Activated CD4-positive, alpha-beta memory T cell treated with anti-CD3 and anti-CD28 coated beads for 36 hours (primary cell): ENCODE measurements at places on chromosomes 3 and 15. TPM values are rescaled to one million over a fixed set of nuclear protein-coding genes. Genes with fewer than 3 reads are reported as not detected.

GRCh38 chr3:22923711-22924110 is 279.4 kb upstream of the UBE2E2 start:
- no peaks in the 10 kb centered on the region for H3K36me3 ChIP-seq
- no peak overlapping the region for H3K27ac ChIP-seq
- no peaks in the 10 kb centered on the region for H3K4me1 ChIP-seq
- H3K27me3 ChIP-seq, result no peaks in the 10 kb centered on the region

DNA sequence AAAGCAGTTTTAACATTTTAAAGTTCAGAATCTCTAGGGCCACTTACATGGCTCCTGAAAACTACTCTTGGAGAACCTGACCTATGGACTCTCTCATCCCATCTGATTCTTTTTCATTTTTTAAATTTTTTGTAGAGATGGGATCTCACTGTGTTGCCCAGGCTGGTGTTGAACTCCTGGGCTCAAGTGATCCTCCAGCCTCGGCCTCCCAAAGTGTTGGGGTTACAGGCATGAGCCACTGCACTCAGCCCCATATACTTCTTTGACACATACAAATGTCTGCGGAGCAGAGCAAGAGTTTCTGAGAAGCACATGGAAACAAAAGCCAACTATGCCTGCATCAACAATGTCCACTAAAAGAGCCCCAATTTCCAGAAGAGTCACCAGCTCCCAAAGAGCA is 189.8 kb downstream of the FOXP1 start:
- peaks cover 2% of the 10 kb centered on the region for H3K27me3 ChIP-seq
- H3K4me3 ChIP-seq, result no peak overlapping the region
- H3K4me1 ChIP-seq, result peaks cover 75% of the 10 kb centered on the region
- H3K27ac ChIP-seq, result no peak overlapping the region
- no peak for DNase-seq

- H3K27me3 ChIP-seq, result no peaks in the 10 kb centered on the region
- no peaks in the 10 kb centered on the region for H3K36me3 ChIP-seq
- H3K4me3 ChIP-seq, result no peak overlapping the region
- H3K4me1 ChIP-seq, result peaks cover 2% of the 10 kb centered on the region
Measured at GRCh38 chr15:58346361-58346760, 85.4 kb upstream of the LIPC start.

DNA sequence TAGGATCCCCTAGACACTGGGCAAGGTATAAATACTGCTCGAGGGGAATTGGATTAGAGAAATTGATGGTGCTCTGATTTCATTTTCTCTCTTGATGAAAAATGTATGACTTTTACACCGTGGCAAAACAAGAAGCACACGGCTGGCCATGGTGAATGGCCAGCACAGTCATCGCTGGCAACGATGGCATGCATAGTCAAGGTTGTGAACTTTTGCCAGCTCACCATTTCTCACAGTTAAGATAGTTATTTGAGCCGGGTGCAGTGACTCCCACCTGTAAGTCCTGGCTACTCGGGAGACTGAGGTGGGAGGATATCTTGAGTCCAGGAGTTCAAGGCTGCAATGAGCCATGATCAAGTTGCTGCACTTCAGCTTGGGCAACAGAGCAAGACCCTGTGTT is 95.4 kb downstream of the HMG20A start:
- no peak for DNase-seq
- H3K4me3 ChIP-seq, result no peak overlapping the region
- H3K36me3 ChIP-seq, result no peaks in the 10 kb centered on the region
- H3K27ac ChIP-seq, result no peak overlapping the region

DNA sequence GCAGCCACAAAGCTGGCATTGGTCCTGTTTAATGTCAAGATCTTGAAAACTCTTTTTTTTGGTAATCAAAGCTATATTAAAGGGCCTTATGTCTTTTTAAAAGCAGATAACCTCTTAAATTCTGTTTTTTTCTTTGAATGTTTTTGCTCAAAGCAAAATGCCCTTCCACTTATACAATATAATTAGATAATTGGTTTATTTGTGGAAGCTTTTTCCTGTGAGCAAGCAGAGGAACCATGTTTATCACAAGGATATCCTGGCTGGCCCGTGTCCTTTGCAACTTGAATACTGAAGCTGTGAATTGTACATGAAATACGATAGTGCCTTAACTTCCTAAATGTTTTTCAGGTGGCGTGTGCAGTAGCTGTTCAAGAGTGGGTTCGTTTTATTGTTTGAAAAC is 2.6 kb downstream of the ST3GAL6 start:
- no peaks in the 10 kb centered on the region for H3K36me3 ChIP-seq
- no peaks in the 10 kb centered on the region for H3K4me1 ChIP-seq
- no peak for DNase-seq
- H3K27ac ChIP-seq, result no peak overlapping the region

DNA sequence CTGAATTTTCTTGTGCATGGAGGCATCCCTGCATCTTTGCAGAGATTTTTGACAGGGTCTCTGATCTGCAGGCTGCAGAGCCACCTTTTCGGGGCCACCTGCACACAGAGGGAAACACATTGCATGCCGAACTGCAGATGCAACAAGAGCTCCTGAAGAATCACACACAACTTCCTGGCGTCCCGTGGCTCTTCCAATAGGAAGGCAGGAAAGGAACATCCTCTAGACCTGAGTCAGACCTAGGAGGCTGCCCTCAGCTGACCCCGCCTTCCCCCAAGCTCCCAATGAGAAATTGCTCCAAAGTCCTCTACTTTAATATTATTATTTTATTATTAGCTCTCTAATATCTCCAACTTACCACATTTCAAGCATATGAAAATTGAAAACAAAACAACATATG is 213.2 kb upstream of the ARRDC4 start:
- H3K4me1 ChIP-seq, result no peaks in the 10 kb centered on the region
- H3K36me3 ChIP-seq, result no peaks in the 10 kb centered on the region
- peaks cover 2% of the 10 kb centered on the region for H3K27me3 ChIP-seq
- no peak for DNase-seq
- H3K27ac ChIP-seq, result no peak overlapping the region
- H3K4me3 ChIP-seq, result no peak overlapping the region

DNA sequence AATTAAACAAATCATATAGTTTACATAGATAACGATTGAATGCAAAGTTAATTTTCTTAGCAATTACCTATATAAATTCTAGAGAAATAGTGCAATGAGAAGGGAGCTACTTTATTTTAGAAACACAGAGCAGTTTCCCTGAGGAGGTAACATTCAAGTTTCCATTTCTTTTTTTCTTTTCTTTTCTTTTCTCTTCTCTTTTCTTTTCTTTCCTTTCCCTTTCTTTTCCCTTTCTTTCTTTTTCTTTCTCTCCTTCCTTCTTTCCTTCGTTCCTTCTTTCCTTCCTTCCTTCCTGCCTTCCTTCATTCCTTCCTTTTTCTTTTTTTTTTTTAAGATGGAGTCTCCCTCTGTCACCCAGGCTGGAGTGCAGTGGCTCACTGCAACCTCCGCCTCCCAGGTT is 417.3 kb downstream of the NLGN1 start:
- no peak overlapping the region for H3K27ac ChIP-seq
- no peak overlapping the region for H3K4me3 ChIP-seq
- no peaks in the 10 kb centered on the region for H3K4me1 ChIP-seq
- H3K36me3 ChIP-seq, result no peaks in the 10 kb centered on the region

The IQCF2 gene
- not detected for total RNA-seq

The CISH gene
- 319 TPM for total RNA-seq

The SAXO2 gene
- total RNA-seq, result 0.81 TPM

The LEKR1 gene
- 0.56 TPM for total RNA-seq
